GDM1 (cell line): ENCODE measurements at places on chromosomes 2 and 18.
A peak's percentile ranks its signal among the peaks of the same experiment; 100 is the strongest.

- DNase-seq: no peak
These were observed 16.5 kb upstream of the PRLH start for GRCh38 chr2:237549643-237550415.

GRCh38 chr2:136288249-136288648 is 170.3 kb upstream of the CXCR4 start:
- no peak for DNase-seq

DNA sequence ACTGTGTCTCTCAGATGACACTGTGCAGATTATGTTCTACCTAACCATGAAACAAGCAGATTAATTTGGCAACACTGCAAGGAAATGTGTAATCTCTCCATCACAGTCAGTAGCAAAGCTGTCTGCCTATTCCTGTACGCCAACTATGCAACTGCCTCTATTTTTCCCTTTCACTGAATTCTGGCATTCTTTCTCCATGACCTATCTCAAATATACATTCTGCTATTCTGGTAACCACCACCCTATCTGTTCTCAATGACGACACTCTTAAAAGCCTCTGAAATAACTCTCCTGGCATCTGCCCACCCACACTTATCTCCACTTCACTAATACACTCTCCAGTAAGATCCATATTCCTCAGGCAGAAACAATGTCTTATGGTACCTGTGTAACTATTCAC is 78.7 kb downstream of the ABCA12 start:
- DNase-seq: no peak

- DNase-seq: no peak
These were observed 27.5 kb downstream of the PMAIP1 start for GRCh38 chr18:59927246-59927825.

DNA sequence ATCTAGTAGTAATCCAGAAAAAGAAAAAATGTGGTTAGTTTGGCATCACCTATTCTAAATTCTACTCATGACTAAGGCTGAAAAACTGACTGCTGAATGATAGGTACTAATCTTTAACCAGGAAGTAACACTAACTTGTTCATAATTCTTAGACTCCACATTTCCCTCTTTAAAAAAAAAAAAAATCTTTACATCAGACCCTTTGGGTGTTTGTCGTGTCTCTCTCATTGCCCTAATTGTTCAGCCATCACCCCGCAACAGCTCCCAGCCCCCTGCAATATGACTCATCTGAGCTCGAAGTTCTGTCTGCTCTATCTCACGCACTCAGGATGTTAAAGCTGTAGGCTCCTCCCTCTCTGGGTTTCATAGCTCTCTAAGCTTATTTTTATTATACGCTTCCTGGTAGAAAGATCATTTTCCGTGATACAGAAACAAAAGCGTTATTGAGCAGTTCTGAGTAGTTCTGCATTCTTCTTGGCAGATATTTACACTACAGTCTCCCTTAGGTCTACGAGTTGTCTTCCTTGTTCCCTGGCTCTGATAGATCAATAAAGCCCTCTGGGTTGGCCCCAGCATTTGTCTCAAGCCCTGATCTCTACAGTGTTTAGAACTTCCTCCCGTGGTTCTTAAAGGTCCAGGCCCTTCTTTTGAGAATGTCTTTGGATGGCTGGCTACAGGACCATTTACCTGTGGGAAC is 95.6 kb downstream of the TNFRSF11A start:
- DNase-seq: peak; percentile 34

- no peak for DNase-seq
These were observed 11.5 kb downstream of the SPEG start for GRCh38 chr2:219446101-219446504.

DNA sequence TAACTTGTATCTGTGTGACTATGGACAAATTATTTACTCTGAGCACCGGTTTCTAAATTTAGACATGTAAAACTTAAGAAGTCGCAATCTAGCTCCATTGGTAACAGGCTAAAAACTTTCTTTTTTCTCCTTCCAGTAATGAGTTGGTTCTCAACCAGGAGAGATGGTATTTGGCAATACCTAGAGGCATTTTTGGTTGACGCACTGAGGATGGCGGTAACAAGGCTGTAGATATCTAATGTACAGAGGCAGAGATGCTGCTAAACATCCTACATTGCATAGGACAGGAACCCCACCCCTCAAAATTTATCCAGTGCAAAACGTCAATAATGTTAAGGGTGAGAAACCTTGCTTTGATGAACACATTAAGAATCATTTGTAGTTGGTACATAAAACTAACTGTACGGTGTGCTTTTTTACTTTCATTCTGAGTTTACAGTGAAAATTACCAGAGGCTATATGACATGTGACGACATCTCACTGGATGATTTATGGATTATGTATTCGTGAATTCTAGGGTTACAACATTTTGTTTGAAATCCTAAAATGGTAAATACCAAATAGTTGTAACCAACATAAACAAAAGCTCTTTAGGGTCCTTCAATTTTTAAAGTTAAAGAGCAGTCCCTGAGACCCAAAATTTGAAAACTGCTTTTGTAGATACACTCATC is 91.3 kb downstream of the TLK1 start:
- DNase-seq: no peak

DNA sequence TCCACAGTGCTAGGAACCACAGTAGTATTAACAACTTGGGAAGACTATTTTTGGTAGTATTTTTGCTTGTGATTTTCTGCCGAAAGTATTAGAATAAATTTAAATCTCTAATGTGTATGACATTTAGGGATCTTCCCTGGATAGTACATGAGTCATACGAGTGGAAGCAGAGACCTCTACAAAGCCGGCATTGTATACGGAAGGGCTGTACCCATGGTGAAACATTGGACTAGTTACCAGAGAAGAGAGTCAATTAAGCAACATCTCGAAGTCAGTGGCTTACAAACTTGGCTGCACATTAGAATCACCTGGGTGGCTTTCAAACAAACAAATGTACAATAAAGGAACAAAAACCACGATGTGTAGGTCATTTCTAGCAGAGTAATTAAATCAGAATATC is 1131.7 kb upstream of the LRRTM1 start:
- no peak for DNase-seq

DNA sequence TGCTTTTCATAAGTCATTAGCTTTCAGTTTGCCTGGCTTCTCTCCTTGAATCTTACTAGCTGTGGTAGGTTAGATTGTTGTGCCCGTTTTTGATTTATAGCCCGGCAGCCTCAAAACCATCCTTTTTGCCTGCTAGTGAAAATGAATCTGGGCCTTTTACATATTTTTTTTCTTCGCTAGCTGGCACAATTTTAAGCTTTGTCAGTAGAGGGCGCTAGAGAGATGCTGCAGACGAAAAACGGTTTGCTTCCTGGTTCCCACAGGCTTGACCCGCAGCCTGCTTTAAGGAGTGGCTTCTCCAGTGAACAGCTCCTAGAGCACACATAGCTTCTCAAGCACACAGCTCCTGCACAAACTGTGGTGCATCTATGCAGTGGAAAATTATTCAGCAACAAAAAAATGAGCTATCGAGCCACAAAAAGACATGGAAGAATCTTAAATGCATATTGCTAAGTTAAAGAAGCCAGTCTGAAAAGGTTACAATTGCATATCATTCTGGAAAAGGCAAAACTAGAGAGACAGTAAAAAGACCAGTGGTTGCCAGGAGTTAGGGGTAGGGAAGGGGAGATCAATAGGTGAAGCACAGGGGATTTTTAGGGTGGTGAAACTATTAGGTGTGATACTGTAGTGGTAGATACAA is 47.9 kb downstream of the E2F6 start:
- peak; percentile 11 for DNase-seq

GRCh38 chr2:112580084-112580483 is 4.3 kb upstream of the CHCHD5 start:
- no peak for DNase-seq

DNA sequence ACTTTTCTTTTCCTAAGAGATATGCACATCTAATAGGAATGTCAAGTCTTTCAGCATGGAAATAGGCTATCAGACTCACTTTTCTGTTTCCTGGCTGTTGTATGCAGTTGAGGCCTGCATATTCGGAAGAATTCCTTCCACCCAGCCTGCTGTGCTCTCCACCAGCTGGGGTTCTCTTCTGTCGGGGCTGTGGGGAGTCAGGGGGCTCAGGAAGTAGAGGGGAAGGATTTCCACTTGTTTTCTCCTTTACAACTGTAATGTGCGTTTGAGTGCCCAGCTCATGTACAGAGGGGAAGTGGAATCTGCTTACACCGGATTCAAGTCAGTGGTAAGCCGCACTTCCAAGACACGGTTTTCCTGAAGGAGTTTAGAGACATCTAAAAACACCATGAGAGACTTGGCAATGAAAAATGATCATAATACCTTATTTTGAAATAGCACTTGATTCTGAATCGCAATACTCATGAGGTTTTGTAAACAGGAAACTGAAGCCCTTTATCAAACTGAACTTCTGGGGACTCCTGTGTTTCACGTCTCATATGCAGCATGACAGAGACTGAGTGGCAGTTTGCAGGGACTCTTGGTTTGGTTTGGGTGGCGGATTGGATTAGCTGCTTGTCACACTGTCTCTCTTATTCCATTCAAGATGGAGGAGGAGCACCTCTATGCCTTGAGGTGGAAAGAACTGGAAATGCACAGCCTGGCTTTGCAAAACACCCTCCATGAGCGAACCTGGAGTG is 90.4 kb downstream of the MTCL1 start:
- DNase-seq: no peak

GRCh38 chr18:76459687-76460350 is 35.2 kb downstream of the ZNF516 start:
- no peak for DNase-seq

DNA sequence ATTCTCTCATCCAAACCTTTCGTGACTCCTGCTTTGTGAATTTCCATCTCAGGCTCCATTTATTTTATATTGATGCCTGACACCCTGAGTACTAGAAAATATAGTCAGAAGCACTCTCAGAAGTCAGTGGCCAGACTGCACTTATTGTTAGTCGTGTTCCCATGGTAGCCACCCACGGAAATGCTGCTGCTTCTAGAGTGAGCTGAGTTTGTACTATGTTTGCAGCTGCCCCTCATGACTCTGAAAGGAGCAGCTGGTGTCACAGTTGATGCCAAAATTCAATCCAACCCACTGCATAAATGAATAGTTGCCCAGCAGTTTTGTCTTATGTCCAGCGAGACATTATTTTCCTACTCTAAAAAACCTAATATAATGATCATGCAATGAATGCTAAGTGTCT is 265.2 kb upstream of the SPHKAP start:
- DNase-seq: no peak
